Stimulated activated CD4-positive, alpha-beta T cell treated with anti-CD3 and anti-CD28 coated beads, Interleukin-4, amount 100 ng/mL, for 48 hours (primary cell): ENCODE measurements at places on chromosomes 3 and 15.

GRCh38 chr15:93290618-93290946 is 201.6 kb upstream of the RGMA start:
- DNase-seq, result no peak

- no peak for DNase-seq
Measured at GRCh38 chr3:196149831-196150301, 61.3 kb downstream of the ZDHHC19 start.

- DNase-seq, result no peak
Measured at GRCh38 chr3:100136921-100137320, 22.6 kb upstream of the FILIP1L start.

DNA sequence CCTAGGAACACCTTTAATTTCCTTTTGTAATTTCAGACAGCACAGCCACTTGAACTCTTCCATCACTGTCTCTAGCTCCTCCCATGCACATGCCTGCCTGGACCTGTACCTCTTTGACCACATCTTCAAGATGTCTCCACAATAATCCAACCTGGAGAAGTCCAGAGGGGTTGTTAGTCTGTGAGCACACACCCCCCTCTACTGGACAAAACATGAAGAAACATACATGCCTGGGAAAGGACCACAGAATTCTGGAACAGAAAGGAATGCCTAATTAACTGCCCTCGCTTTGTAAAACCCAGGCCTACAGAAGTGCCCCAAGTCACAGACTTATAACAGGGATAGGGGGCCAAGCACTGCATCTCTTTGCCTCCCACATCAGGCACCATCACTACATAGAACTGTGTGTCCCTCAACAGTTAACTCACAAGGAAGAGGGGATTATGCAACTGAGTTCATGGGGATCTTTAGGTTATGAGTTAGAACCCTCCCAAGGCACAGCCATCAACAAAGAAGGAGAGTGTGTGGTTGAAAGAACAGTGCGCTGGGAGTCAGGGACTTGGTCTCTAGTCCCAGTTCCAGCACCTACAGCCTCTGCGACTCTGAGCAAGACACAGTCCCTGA is 61.7 kb downstream of the FMN1 start:
- DNase-seq, result no peak

- no peak for DNase-seq
Measured at GRCh38 chr3:32172420-32172819, 66.0 kb downstream of the GPD1L start.

- no peak for DNase-seq
Measured at GRCh38 chr3:162641907-162642306, 1145.3 kb downstream of the OTOL1 start.

DNA sequence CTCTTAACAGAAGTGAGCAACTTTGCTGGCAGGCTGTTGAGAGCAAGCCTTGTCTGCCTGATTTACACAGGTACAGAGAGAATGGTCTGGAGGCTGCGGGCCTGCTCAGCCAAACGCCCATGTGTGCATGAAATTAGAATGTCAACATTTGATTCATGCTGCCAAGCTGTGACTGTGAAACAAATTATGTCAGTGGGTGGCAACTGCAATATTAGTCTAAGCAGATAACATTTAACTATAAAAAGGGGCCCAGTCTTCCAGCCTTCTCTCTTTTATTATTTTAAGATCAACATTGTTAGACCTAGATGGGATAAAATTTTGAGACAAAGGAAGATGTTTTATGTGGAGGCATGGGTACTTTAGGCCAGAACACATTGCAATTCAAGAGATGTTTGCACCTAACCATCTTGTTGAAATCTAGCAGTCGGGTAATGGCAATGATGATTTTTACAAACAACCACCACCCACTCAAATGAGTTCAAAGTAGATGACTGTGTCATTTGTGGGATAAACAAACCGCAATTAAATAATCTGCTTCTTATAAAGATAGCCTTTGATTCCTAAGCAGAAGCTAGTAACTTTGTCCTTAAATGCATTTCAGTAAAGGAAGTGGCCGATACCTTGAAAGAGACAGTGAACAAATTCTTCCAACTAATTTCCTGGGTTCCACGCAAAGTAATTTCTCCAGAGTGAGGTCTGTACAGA is 70.2 kb downstream of the FOXB1 start:
- no peak for DNase-seq
